ENCODE measurements at places on chromosomes 12 and 14.

- DNase-seq, result no peak
Observed at GRCh38 chr14:105427412-105427811, 7.8 kb downstream of the MTA1 start.

DNA sequence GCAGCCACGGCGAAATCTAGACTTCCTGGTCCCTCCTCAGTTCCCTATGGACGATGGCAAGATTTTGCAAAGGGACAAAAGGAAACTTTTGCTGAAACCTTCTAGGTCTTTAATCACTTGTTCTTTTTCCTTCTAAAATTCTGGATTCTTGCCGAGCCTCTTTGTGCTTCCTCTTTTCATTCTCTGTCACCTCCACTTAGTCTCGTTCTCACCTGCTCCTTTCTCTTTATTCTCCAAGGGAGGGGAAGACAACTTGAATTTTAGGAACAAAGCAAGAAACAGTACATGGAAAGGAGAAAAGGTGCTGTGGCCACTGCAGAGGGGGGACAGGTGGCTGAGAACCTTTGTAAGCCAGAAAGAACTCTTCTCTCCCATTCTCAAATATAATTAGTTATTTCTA lies 194.8 kb downstream of the CACNA1C start:
- DNase-seq, result no peak

DNA sequence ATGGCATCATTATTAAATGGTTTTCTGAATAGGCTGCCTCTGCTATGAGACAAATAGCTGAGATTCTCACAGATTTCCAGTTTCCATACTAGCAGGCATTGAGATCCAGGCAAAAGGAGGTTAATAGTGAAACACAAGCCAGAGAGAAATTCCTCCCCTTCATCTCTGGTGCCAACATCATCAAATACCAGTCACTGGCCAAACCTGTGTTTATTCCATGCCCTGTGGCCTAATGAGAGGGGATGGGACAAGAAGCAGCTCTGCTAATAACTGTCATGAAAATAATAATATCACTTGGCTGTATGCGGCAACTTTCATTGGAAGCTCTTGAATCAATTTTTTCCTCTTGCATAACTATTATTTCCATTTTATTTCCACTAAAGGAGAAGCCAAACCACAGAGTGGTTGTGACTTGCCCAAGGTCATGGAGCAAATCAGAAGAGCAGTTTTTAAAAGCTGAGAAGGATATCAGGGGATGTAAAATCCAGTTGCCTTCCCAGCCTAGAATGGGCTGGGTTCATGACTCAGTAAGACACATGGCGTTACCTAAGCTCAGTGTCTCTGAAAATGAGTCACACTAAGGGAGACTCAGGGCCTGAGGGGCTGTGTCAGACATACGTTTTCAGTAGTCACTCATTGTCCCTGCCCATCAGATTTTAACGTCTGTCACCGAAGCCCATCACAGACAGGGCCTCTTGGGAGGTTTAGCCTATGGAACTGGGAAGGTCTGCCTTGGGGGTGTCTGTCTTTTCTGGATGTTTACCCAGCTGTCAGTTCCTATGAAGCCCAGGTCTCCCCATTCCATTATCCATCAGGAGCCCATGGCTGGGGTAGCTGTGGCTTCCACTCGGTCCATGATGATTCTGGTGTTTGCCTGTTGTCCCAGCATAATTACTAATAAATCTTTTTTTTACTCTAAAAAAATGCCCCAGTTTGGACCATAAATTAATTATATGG lies 208.8 kb upstream of the EEA1 start:
- DNase-seq, result no peak

GRCh38 chr12:111035578-111036301 lies 115.4 kb upstream of the MYL2 start:
- DNase-seq, result no peak

DNA sequence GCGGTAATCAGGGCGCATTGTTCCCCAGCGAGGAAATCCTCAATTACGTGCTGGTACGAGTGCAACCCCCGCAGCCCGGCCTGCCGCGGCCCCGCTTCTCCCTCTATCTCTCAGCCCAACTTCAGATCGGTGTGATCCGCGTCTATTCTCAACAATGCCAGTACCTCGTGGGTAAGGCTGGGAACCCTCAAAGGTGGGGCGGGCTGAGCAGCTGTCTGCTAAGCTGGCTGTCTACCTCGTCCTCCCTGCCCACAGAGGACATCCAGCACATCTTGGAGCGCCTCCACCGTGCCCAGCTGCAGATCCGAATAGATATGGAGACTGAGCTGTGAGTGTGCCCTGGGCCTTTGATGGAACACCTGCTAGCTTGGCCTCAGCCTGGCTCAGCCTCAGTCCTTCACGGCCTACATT lies 996 bp downstream of the REC8 start:
- no peak for DNase-seq

DNA sequence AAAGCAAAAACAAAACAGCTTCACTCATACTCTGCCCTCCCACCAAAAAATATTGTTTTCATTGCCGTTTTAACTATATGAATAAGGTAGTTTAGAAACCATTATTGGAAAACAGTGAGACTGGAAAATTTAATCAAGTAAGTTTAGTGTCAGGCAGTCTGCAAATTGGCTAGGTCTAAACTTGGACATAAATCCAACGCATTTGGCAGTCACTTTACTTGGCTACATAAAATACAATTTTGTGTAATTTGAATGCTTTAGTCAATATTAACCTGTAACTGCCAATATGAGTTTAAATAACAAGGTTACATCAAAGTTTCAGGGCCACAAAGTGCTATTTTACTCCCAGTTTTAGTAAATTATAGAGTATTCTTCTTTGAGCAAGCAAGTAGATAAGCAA lies 202.3 kb upstream of the SLC38A2 start:
- DNase-seq, result no peak

- DNase-seq, result no peak
Observed at GRCh38 chr12:3161861-3162260, 84.7 kb downstream of the TSPAN9 start.

DNA sequence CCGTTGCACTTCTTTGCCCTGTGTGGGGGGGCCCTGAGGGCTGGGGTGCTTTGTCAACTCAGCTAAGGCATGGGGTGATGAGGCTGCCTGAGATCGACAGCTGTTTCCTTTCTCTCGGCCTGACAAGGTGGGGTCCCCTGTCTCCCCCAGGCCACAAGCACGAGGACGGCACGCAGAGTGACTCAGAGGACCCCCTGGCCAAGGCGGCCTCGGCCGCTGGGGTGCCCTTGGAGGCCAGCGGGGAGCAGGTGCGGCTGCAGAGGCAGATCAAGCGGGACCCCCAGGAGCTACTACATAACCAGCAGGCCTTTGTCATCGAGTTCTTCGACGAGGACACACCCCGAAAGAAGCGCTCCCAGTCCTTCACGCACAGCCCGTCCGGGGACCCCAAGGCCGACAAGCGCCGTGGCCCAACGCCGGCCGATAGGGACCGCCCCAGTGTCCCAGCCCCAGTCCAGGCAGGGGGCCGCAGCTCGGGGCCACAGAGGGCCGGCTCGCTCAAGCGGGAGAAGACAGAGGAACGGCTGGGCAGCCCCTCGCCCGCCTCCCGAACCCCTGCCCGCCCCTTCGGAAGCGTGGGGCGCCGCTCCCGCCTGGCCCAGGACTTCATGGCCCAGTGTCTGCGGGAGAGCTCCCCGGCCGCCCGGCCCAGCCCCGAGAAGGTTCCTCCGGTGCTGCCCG lies 18.8 kb downstream of the CEP170B start:
- DNase-seq, result no peak

DNA sequence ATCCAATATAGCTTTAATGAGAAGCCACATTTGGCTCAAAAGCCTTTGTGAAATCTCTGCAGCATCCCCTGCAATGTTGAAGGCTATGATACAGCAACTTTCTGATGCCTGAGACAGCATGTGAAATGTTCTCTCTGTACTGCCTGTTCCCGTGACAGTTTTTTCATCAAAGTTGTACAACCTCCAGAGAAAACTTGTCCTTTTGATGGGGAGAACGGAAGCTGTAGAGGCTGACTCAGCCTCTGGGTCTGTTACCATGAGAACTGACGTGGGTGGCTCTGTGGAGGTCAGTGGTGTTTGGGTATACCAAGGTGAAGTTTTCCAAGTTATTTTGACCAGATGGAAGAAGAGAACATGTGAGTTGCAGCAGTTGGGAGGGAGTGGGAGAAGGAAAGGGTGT lies 17.0 kb downstream of the SLC4A8 start:
- DNase-seq, result no peak

DNA sequence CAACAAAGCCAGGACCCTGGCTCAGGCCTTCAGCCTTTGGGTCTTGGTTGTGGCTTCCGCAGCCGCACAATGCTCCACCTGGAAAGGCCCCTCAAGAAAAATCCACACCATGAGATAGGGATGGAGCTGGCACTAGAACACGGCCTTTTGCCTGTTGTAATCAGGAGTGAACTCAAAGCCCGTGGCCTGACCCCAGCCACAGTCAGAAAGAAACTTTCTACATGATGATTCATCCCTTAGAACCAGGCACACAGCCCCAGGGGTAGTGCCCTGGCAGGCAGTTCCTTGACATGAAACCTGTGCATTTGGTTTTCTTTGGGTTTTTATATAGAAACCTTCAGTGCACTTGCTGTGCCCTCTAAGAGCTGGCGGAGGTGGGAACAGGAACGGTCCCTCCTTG lies 5.1 kb downstream of the CLMN start:
- no peak for DNase-seq

DNA sequence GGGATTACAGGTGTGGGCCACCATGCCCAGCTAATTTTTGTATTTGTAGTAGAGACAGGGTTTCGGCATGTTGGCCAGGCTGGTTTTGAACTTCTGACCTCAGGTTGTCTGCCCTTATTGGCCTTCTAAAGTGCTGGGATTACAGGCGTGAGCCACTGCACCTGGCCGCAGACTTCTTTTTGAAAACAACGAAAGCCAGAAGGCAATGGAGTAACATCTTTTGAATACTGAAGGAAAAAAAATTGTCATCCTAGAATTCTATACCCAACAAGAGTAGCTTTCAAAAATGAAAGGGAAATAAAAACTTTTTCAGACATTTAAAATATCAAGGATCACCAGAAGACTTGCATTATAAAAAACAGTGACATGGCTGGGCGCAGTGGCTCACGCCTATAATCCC lies 38.7 kb upstream of the CTDSP2 start:
- DNase-seq, result no peak

GRCh38 chr12:127125607-127126259 lies 1141.2 kb upstream of the TMEM132C start:
- no peak for DNase-seq
